Activated T-cell treated with anti-CD3 and anti-CD28 coated beads, Interleukin-2, amount 50 U/mL, for 72 hours (primary cell): ENCODE measurements at places on chromosomes 5 and 9. TPM values are rescaled to one million over a fixed set of nuclear protein-coding genes. Genes with fewer than 3 reads are reported as not detected.
A peak's percentile ranks its signal among the peaks of the same experiment; 100 is the strongest.

Gene SLC25A48
- not detected for total RNA-seq

- no peak overlapping the region for H3K4me3 ChIP-seq
- no peaks in the 10 kb centered on the region for H3K36me3 ChIP-seq
- H3K27me3 ChIP-seq, result no peaks in the 10 kb centered on the region
- no peaks in the 10 kb centered on the region for H3K4me1 ChIP-seq
- DNase-seq, result no peak
- H3K27ac ChIP-seq, result no peak overlapping the region
Measured at GRCh38 chr9:105171076-105171475, 73.4 kb upstream of the SLC44A1 start.

Gene DMRTA1
- not detected for total RNA-seq

Gene BTNL8
- 1.2 TPM for total RNA-seq

- H3K27me3 ChIP-seq, result peaks cover 20% of the 10 kb centered on the region
- no peaks in the 10 kb centered on the region for H3K36me3 ChIP-seq
- H3K27ac ChIP-seq, result no peak overlapping the region
- no peak overlapping the region for H3K4me3 ChIP-seq
Measured at GRCh38 chr5:58717303-58718007, 134.6 kb downstream of the RAB3C start.

DNA sequence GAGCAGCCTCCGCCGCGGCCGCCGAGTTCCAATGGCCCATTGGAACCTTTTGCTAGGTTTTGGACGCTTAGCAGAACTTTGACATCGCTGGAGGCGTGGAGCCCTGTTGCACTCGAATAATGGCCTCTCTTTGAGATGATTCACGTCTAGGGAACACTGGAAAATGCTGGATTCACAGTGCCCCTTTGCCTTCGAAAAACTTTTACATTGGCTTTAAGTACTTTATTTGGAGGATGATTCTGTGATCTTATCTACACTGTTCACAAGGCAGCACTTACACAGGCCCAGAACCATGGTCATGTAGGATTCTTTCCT lies 536 bp upstream of the PPIC start:
- DNase-seq, result no peak
- H3K4me1 ChIP-seq, result peaks cover 12% of the 10 kb centered on the region

GRCh38 chr5:171306781-171307591 lies 2.1 kb upstream of the TLX3 start:
- H3K27me3 ChIP-seq, result peaks cover 55% of the 10 kb centered on the region
- no peak overlapping the region for H3K4me3 ChIP-seq
- DNase-seq, result no peak
- peaks cover 10% of the 10 kb centered on the region for H3K4me1 ChIP-seq

GRCh38 chr9:69542942-69543704 lies 129.0 kb downstream of the APBA1 start:
- H3K4me1 ChIP-seq, result no peaks in the 10 kb centered on the region
- no peaks in the 10 kb centered on the region for H3K36me3 ChIP-seq
- H3K27ac ChIP-seq, result no peak overlapping the region

Gene RASGRF2
- total RNA-seq, result 19.9 TPM

Gene GPX8
- total RNA-seq, result not detected

DNA sequence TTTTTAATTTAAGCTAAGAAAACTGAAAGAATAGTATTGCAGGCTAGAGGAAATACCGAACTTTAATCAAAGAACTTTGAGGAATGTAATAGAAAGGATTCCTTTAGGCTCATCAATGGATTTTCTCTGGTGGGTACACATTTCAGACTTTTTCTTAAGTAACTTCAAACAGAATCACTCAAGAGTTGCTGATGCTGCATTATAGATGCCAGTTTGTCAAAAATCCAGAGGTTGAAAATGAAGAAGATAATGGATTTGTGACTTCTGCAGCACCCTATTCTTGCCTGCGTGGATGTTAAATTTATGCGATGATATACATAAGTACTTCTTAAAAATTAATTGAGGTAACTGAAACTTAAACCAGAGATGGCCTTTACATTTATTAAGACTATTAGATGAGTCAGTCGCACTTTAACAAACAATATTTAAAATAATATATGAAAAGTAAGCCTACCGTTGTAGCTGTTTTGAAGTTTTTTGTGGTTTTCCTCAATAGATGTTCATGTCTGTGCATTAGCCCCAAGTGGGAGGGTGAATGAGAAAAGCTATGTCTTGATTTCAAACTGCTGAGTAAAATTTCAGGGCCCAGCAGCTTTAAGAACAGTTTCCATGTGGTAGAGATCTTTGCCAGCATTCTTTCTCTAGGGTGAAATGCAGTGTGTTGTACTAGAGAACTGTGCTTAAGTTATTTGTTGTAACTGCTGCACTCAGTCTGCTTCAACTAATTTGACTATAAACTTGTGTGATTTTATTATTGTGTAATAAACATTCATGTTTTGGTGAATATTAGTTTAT lies at the start of gene OGN:
TSS of gene OGN (minus strand) at position 537 of the 795 bp plus-strand sequence. CDS start 1,171 bp downstream, outside the sequence.
- H3K4me1 ChIP-seq, result peaks cover 18% of the 10 kb centered on the region
- H3K36me3 ChIP-seq, result no peaks in the 10 kb centered on the region
- H3K27ac ChIP-seq, result no peak within 1 kb of the TSS
- H3K4me3 ChIP-seq, result no peak within 1 kb of the TSS
- no peak for DNase-seq

Gene POU5F2
- total RNA-seq, result 0.93 TPM

DNA sequence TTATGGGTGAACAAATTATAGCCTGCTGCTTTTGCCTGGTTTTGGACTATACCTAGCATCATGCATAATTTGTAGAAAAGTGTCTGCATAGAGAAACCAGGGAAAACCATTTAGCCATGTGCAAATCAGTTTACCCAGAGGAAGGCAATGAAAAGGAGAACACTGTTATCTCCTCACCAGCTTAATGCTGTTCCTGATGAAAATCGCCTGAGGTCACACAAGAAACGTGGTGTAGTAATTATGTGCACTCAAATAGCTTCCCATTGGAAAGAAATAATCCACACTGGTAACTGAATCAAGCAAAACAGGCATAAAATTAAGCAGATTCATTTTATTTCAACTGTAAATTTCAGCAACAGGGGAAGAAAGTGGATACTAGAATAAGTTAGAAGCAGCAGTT lies 51.7 kb upstream of the FAM240B start:
- H3K36me3 ChIP-seq, result no peaks in the 10 kb centered on the region
- H3K27ac ChIP-seq, result no peak overlapping the region
- no peaks in the 10 kb centered on the region for H3K4me1 ChIP-seq
- DNase-seq, result no peak

- H3K36me3 ChIP-seq, result no peaks in the 10 kb centered on the region
- no peak overlapping the region for H3K4me3 ChIP-seq
- no peak for DNase-seq
Measured at GRCh38 chr5:89293810-89294209, 410.8 kb upstream of the MEF2C start.

GRCh38 chr9:104868687-104869404 lies 59.1 kb downstream of the ABCA1 start:
- H3K4me3 ChIP-seq, result no peak overlapping the region
- H3K27me3 ChIP-seq, result no peaks in the 10 kb centered on the region
- no peak overlapping the region for H3K27ac ChIP-seq
- H3K4me1 ChIP-seq, result peaks cover 7% of the 10 kb centered on the region

Gene IL11RA
- total RNA-seq, result 55.2 TPM

GRCh38 chr9:88837731-88838130 lies 153.5 kb upstream of the S1PR3 start:
- H3K4me1 ChIP-seq, result peaks cover 26% of the 10 kb centered on the region
- no peak for DNase-seq
- no peak overlapping the region for H3K4me3 ChIP-seq

DNA sequence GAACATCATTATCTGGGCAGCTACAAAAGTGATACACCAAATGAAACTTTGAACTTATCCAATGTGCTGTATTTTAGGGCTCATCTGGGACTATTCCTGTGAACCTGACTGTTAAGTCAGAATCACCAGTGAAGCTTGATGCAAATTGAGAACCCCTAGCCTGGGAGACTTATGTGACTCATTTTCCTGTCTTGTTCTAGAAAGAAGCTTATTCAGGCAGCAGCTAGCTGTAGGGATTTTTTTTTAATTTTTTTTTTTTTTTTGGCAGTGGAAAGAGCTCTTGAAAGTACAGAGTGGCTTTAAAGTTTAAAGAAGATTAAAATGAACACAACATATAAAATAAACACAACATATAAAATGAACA lies 81.1 kb upstream of the TNFAIP8 start:
- peak overlapping the region; percentile 100 for H3K27ac ChIP-seq
- DNase-seq, result peak; percentile 38
- no peaks in the 10 kb centered on the region for H3K36me3 ChIP-seq
